ENCODE measurements at places on chromosomes 12 and 14. TPM values are rescaled to one million over a fixed set of nuclear protein-coding genes. Genes with fewer than 3 reads are reported as not detected.

GRCh38 chr14:103460415-103460814, 62.2 kb downstream of the CKB start:
- DNase-seq, result no peak

Gene INHBC
- polyA plus RNA-seq, result not detected

DNA sequence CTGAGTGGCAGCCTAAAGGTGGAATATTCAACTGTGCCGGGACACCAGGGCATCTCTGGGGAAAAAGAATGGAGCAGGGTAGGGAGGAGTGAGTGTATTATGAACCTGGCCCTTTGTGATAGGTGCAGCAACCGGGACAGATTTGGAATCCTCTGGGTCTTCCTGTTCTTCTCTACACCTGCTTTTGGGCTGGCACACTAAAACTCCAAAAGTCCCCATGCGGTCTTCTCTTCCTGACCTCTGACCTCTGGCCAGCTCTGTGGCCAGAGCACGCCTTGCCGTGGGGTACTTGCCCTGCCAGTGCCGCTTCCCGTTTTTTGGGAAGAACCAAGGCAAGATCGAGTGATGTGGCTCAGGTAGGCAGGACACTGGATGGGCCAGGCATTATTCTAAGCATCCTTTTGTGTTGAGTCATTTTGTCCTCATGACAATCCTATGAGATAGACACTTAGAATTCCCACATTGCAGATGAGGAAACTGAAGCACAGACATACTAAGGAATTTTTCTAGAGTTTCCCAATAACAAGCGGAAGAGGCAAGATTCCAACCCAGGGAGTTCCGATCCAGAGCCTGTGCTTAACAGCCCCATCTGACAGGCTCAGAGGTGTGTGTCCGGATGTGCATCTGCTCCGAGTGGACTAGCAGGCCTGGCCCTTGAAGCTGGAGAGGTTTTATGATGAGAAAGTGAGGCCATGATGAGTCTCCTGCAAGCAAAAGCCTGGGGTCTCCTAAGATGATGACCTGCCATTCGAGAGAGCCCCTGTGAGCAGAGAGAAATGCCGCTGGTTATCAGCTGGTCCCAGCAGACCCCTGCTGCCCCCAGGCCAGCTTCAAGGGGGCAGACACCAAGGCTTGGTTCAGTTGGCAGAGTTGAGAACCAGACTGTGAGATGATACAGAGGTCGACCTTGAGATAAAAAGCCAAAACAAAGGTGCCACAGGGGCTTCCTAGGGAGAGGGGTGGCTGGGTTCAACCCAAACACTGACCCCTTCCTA, 67.9 kb upstream of the ESRRB start:
- DNase-seq, result no peak

GRCh38 chr12:105721051-105721825, 390.7 kb downstream of the C12orf75 start:
- DNase-seq, result no peak

Gene NDRG2
- 6.8 TPM for polyA plus RNA-seq

GRCh38 chr12:113858841-113859386, 107.2 kb downstream of the RBM19 start:
- no peak for DNase-seq

GRCh38 chr12:52903285-52903854, 1.5 kb downstream of the KRT8 start:
- peak; percentile 38 for DNase-seq

DNA sequence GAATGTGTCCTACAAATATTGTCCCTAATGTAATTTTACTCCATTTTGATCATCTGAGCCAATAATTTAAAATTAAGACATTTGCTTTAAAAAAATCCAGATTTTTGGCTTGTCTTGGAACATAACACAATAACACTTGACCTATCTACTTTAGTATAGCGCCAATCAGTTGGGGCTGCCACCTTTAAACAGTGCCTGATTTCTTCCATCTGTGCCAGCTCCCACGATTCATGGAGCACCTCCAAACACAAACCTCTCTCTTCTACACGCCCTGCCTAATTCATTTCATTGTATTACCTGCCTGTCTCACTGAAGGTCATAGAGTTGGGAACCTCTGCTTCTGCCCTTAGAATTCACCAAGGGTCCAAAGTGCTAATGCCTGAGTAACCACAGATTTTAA, 352.4 kb downstream of the TMEM132D start:
- DNase-seq, result no peak

DNA sequence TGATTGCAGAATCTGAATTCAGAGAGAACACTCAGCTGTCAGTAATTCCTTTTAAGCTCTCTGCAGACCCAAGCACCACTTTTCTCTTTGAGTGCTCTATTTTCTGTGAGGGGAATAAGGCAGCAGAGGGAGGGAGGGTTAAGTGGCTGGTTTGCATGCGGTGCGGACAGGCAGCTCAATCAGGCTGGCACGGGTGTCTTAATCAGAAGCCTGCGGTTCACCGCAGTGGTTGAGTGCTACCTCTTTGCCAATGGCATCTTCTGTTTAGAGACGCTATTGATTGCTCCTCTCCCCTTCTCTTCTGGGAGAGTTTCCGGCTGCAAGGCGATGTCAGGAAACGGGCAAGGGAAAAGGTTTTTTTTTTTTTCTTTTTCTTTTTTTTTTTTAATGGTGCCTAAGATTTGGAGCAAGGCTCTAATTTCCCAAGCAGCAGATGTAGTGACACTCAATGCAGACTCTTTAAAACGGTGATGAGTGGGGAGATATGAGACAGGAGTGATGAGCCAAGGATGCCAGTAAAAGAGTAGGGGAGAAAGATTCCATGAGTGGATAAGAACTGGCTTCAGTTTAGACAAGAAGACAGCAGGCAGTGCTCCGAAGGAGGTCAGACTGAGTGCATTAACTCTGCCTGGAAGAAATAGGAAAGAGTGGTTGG, 533.7 kb upstream of the SEL1L start:
- DNase-seq, result no peak

GRCh38 chr12:21818627-21819026, 44.1 kb upstream of the KCNJ8 start:
- DNase-seq, result no peak

DNA sequence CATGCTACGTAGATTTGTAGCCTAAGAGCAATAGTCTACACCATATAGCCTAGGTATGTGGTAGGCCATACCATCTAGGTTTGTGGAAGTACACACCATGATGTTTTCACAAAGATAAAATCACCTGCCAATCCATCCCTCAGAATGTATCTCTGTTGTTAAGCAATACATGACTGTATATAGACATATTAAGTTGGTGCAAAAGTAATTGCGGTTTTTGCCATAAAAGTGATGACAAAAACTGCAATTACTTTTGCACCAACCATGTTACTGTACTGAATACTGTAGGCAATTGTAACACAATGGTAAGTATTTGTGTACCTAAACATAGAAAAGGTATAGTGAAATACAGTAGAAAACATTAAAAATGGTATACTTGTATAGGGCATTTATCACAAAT, 40.5 kb downstream of the MGST1 start:
- no peak for DNase-seq

DNA sequence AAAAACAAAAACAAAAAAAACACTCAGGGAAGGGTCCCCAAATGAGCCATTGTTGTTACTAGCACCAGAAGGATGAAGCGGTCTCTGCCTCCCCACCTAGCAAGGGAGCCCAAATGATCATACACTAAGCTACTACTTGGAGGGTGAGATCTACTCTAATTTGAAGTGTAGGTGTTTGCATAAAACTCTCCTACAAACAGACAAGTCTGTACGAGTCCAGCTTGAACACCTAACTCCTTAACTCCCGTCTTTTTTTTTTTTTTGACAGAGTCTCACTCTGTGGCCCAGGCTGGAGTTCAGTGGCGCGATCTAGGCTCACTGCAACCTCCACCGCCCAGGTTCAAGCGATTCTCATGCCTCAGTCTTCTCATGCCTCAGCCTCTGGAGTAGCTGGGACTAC, 132.6 kb downstream of the PPM1H start:
- no peak for DNase-seq

DNA sequence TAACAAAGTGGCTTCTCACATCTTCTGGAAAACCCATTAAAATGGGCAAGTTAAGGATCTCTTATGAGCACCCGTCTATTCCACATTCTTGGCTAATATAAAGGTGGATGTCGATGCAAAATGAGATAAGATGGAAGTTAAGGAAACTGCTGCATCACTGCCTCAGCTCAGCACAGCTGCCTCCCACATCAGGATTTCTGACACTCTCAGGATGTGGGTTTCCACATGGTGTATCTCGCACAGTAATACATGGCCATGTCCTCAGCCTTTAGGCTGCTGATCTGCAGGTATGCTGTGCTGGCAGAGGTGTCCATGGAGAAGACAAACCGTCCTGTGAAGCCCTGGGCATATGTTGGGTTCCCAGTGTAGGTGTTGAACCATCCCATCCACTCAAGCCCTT, 1348.0 kb downstream of the TMEM121 start:
- no peak for DNase-seq

Gene NOS1
- not detected for polyA plus RNA-seq

DNA sequence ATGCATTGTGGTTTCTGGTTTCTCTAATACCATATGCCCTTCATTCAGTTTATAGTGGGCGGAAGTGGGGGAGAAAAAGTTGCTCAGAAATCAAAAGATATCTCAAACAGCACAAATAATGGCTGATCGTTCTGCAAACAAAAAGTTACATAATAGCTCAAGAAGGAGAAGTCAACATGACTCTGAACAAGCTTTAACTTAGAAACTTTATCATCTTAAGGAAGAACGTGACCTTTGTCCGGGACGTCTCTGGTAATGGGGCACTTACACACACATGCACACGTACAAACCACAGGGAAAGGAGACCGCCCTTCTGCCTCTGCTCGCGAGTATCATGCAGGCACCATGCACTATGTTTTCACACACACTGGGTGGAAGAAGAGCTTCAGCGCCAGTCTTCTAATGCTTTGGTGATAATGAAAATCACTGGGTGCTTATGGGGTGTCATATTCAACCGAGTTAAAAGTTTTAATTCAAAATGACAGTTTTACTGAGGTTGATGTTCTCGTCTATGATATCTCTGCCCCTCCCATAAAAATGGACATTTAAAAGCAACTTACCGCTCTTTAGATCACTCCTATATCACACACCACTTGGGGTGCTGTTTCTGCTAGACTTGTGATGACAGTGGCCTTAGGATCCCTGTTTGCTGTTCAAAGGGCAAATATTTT, 4.7 kb downstream of the FOS start:
- DNase-seq, result peak; percentile 68

DNA sequence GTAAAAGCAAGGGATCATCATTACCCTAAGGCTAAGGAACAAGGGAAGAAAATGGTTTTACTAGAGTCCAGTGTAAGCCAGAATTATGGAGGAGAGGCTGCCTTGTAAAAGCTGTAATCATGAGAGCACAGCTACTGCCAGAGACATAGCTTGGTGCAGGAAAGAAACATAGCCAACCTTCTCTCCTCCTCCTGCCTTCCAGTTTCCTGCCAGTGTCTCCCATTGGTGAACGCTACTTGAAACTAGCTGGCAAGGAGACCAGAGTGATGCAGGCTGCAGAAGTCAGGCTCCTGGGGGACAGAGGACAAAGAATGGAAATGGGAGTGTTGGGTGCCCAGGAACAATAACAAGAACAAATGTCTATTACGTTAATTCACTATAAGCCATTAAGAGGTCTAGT, 158.5 kb downstream of the NELL2 start:
- DNase-seq, result no peak

DNA sequence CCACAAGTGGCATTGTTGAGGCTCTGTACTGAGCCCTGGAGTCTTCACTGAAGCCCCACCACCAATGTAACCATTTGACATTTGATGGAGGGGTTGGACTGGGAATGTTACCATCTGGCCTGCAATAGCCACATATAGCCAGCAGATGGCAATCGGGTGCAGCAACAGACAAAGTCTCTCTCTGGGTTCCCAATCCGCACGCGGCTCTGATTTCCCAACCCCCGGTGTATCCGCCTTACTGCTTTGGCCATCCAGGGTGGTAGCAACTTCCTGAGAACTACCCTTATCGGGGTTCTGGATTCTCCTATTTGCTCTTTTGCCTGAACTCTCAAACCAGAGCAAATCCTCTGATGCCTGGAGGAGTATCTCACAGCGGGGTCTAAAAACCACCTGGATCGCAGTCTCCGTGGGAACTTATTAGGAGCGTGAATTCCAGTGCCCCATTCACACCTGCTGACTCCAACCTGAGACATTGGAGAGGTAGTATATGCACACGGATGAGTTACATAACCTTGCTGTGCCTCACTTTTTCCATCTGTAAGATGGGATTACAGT, 14.2 kb downstream of the VRTN start:
- DNase-seq, result peak; percentile 64

GRCh38 chr14:40447017-40447416, 1014.8 kb upstream of the FBXO33 start:
- DNase-seq, result no peak

DNA sequence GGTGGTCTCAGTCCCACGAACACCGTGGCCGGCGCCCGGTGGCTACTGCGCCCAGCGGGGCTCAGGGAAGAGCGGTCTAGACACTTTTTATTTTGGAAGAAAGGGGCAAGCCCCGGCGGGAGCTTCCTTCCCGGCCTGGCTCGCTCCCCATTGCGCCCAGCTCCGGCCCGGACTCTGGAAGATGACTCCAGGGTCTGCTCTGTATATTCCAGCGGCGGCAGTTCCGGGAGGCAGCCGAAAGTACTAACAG, 225.1 kb upstream of the CRY1 start:
- no peak for DNase-seq

DNA sequence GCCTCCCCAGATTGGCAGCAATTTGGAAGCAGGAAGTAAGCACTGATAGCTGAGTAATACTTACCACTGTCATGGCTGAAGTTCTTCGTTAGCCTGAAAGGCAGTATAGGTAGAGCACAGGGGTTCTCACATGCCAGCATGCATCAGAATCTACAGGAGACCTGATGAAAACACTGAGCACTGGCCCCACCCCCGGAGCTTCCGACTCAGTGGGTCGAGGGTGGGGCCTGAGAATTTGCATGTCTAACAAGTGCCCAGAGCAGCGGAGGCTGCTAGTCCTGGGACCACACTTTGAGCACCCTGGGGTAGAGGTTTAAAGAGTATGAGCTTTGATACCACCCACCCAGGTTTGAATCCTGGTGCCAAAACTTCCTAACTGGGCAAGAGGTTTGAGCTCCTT, 89.6 kb downstream of the FBXW8 start:
- no peak for DNase-seq

Gene POMT2
- 0.94 TPM for polyA plus RNA-seq

Gene SLC2A14
- 0.58 TPM for polyA plus RNA-seq

Gene IL23A
- 14.6 TPM for polyA plus RNA-seq

Gene SERPINA4
- not detected for polyA plus RNA-seq

Measured in naive B cell (primary cell).